Tongue (tissue), 3 donors: ENCODE measurements at places on chromosomes 1 and 21.

- no peak for DNase-seq
These were observed 198.1 kb upstream of the TMEM51 start for GRCh38 chr1:14955402-14955801.

DNA sequence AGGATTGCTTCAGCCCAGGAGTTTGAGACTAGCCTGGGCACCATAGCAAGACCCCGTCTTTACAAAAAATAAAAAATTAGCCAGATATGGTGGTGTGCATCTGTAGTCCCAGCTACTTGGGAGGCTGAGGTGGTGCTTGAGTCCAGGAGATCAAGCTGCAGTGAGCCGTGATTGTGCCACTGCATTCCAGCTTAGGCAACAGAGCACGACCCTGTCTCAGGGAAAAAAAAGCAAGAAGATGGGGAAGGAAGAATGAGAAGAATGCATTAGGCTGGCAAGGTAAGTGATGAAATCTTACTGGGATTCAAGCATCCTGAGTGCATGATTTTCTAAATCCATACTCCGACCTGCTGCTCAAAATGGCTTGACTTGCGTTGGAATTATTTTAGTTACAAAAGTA, 6.8 kb downstream of the PCP4L1 start:
- DNase-seq = no peak

GRCh38 chr1:1318131-1318652, 6.3 kb downstream of the INTS11 start:
- DNase-seq = peak; percentile 87

- DNase-seq = no peak
These were observed 1.5 kb downstream of the GRIK3 start for GRCh38 chr1:37032660-37033354.

- no peak for DNase-seq
These were observed 93.2 kb downstream of the EPHB2 start for GRCh38 chr1:22803833-22804232.

DNA sequence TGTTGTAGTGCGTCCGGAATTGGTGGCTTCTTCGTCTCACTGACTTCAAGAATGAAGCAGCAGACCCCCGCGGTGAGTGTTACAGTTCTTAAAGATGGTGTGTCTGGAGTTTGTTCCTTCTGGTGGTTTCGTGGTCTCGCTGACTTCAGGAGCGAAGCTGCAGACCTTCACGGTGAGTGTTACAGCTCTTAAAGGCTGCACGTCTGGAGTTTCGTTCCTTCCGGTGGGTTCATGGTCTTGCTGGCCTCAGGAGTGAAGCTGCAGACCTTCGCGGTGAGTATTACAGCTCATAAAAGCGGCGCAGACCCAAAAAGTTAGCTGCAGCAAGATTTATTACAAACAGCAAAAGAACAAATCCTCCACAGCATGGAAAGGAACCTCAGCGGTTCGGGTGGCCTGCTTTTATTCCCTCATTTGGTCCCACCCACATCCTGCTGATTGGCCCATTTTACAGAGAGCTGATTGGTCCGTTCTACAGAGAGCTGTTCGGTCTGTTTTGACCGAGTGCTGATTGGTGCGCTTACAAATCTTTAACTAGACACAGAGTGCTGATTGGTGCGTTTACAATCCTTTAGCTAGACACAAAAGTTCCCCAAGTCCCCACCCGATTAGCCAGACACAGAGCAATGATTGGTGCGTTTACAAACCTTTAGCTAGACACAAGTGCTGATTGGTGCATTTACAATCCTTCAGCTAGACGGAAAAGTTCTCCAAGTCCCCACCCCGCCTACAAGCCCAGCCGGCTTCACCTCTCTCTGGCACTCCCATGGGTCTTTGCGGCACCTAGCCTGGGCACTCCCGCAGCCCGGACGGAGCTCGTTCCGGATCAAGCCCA, 49.6 kb upstream of the KRTAP19-8 start:
- no peak for DNase-seq

GRCh38 chr1:197481101-197481500, 213.0 kb downstream of the CRB1 start:
- no peak for DNase-seq

DNA sequence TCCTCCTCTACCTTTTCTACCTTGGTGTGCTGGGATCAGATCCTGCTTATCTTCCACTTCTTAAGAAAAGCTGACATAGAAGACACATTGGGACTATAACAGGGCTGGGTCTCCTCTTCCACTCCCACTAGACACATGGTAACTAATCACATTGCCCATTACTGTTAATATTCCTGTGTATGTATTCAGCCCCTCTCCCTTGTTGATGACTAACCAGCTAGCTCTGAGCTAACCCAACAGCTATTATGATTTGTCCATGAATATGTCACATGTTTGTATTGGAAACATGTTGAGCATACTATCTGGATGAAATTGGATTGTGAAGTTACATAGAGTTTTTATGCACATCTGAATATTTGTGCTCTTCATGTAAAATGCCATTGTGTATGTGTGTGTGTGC, 52.9 kb downstream of the MPZL1 start:
- no peak for DNase-seq

DNA sequence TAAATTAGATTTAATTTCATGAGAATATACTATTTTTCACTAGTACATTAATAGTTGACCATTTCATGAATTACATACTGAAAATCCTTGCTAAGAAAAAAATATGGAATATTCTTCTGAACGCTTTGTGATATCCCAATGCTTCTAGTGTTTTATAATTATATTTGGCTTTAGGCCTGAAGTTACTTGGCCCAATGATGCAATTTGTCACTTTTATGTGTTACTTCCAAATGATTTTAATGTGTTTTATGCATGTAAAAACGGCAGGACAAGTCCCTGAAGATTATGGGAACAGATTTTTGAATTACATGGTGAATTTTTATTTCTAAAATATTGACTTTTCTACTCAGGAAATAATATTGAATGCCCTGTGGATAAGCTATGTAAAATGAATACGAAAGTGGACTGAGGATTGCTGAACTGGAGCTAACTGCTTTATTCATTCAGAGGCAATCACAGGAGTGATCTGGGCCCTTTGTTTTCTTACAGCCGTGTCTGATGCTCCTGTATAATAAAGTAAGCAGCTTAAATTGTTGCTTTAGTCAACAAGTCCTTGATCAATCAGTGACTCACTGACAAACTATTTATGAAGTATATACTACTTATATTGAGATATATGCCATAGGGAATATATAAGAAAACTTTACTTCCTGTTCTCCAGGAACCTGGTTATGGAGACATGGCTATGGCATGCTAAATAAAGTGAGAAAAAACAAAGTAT, 543.0 kb upstream of the RGS18 start:
- DNase-seq = no peak

- DNase-seq = no peak
These were observed 648.9 kb upstream of the CXADR start for GRCh38 chr21:16863908-16864307.

GRCh38 chr1:110634455-110635311, 28.5 kb upstream of the KCNA2 start:
- DNase-seq = peak; percentile 96

DNA sequence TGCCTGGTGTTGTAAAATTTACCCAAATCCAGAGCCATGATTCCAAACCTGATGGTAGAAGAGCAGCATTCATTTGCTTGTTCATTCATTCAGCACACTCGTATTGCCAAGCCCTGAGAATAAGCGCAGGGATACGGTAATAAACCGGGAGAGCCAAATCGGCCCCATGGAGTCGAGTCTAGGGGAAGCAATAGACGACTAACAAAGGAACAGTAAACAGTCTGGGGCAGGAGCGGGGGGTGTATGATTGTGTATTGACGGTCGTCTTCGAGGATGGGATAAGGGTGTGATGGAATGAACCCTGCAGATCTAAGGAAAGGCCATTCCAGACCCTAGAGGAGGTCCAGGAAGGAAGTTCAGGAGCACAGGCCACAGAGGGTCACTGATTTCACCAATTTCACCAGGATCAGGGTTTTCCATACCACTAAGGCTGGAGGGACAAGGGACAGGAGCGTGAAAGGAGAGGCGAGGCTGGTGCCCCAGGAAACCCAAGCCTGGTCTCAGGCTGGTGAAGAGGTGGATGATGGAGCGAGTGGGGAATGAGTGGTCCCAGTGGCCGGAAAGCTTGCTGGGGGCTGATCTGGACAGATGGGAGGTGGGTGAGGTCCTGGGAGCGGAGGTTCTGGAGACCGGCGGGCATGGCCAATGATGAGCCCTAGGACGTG, 61.1 kb upstream of the PDE9A start:
- no peak for DNase-seq

DNA sequence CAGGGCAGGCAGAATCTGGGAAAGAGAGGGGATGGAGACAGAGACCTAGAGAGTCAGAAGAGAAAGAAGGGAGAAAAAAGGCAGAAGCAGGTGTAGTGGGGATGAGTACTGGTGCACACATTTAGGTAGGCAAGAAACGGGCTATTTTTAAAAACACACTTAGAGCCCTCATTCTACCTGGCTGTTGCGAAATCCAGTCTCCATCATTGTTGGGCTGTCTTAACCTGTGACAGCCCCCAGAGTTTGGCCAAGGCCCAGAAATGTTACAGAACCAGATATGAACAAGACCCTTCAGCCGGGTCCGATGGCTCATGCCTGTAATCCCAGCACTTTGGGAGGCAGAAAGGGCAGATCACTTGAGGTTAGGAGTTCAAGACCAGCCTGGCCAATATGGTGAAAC, 12.6 kb upstream of the KDF1 start:
- no peak for DNase-seq

DNA sequence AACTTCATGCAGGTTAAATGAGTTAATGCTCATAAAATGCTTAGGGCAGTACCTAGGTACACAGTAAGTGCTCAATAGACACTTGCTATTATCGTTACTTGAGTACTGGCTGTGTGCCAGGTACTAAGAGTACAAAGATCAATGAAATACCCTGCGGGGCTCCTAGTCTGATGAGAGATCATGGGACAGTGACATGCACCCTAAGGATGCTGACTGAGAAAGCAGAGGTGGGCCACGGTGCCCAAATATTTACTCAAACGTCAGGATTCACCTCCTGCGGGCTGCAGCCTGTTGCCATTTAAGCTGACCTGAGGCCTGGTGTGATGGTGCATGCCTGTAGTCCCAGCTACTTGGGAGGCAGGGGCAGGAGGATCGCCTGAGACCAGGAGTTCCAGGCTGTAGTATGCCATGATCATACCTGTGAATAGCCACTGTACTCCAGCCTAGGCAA, 19.8 kb upstream of the LUZP1 start:
- DNase-seq = no peak

DNA sequence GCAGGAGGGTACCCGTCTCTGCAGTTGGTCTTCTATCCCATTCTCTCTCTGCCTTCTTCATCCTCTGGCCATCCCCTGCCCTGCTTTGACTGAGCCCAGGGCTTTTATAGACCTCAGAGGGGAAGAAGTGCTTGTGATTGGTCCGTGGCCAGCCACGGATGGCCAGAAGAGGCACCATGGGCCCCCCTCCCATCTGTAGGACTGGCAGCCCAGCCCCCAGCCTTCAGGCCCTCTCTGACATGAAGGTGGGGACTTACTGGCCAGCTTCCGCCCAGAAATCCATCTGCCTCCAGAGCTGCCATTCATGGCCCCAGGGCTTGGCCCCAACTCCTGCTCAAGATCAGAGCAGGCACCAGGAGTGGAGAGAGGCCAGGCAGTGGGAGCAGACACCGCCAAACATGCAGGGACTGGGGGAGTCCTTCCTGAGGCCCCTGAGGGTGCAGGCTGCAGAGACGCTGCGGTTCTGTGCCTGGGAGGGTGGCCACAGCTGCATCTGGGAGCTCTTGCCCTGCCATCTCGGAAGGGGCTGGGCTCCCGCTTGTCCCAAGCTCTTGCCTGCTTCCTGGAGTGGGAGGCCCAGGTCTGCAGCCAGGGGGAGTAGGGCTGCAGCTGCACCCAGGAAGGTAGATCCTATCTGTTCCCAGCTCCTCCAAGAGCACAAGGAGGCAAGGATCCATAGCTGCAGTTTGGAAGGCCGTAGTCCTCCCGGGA, 698.6 kb upstream of the B3GALT2 start:
- no peak for DNase-seq

GRCh38 chr21:45470773-45471524, 66.0 kb downstream of the COL18A1 start:
- DNase-seq = peak; percentile 84

GRCh38 chr1:21924503-21925005, 12.6 kb downstream of the HSPG2 start:
- no peak for DNase-seq

DNA sequence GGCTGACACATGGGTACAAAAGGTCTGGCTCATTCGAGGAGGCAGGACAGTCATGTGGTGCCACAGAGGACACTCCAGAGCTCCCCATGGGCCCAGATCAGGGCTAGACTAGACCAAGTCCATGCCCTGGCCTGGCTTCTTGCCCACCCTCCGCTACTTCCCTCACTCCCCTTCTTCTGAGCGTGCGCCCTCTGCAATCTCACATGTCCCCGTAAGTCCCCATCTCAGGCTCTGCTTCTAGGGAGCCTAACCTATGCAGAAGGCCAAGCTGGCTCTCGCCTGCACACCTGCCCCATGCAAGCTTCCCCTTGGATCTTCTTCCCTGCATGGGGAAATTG, 553.6 kb downstream of the PTPRU start:
- DNase-seq = no peak

DNA sequence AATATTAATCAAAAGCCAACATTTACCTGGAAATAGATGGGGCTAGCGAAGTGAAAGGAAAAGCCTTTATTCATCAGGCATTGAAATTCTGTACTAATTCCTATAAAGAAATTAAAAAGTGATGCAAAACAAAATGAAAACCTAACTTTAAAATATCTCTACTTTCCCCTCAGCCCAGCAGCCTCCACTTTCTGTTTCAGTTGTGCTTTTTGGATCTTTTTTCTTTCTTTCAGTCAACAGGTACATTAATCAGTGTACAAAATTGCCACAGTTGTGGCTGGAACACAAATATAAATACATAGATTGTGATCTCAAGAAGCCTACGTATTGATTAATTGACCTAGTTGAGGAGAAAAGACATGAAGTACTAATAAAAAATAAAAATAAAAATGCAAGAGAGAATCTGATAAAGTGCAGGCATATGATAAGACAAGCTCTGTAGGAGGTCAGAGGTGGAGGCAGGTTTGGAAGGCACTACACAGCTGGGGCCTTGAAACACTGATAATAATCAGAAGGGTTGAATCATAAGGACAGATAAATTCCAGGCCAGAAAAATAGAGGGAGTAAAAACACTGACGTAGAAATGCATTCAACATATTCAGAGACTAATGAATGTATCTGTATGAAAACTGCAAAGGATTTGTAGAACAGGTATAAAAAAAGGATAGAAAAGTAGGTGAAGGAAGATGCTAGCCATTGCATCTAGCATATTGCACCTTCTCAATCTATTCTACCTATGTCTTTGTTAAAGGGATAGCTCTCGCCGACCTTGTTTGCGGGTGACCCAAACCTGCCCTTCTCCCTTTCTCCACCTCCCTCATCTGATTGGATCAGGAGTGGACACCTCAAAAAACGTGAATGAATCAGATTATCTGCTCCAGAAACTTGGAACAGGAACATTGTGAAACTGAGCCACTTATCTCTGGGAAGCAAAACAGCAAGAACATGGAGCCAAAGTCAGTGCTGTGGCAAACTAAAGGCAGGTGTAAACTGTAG, 607.8 kb upstream of the ADGRL2 start:
- DNase-seq = no peak

GRCh38 chr21:35202431-35202830, 153.3 kb upstream of the RUNX1 start:
- DNase-seq = no peak

- no peak for DNase-seq
These were observed 2.2 kb downstream of the HAO2 start for GRCh38 chr1:119370748-119371147.

- DNase-seq = no peak
These were observed 179.1 kb downstream of the FASLG start for GRCh38 chr1:172837816-172838679.
